Activated effector memory CD4-positive, alpha-beta T cell treated with Interleukin-2 at 50 U/mL for 16 hours (primary cell): ENCODE measurements at places on chromosomes 2 and 18.

DNA sequence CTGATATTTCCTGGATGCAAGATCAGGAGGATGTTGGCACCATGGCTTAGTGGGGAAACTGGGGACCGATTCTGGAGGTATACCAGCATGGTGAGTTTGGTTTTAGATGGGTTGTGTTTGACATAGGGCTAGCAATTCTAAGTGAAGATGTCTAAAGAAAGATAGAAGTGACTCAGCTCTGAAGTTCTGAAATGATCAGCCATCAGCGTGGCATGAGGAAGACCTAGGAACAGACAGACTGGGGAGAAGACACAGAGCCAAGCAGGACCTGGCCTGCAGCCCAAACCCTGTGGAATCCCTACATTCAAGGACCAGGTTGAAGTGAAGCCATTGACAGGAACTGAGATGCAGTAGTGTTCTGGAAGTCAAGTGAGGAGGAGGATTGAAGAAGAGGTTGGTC, 39.8 kb downstream of the HRH4 start:
- no peak for DNase-seq

DNA sequence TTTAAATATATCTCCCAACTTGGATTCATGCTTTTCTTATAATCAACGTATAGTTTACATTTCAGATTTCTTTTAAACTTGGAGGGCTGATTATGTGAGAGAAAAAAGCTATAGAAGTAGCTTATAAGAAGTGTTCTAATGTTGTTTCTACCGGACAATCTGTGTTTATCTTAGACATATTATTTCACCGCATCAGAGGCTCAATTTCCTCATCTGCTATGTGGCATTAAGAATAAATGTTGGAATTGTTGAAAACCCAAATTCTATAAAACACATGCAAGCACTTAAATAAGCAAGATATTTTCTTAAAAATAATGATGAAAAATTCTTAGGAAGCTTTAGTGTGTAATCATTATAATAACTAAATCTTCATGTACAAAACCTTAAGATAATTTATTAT, 407.9 kb downstream of the HRH4 start:
- DNase-seq = no peak

DNA sequence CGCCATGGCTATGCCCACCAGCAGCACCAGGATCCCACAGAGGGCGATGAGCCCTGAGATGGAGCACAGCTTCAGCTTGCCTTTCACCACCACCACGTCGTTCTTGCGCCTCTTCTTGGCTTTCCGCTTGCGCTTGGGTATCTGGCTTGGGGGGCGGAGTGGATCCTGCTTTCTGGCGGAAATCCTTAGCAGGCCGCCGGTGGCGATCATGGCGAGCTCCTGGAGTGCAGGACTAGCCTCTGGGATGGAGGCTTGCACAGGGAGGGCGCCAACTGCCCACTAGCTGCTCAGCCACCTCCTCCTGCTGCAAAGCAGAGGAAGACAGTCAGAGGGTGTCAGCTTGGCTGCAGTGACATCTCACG, 3.5 kb downstream of the TMEM200C start:
- DNase-seq = no peak

DNA sequence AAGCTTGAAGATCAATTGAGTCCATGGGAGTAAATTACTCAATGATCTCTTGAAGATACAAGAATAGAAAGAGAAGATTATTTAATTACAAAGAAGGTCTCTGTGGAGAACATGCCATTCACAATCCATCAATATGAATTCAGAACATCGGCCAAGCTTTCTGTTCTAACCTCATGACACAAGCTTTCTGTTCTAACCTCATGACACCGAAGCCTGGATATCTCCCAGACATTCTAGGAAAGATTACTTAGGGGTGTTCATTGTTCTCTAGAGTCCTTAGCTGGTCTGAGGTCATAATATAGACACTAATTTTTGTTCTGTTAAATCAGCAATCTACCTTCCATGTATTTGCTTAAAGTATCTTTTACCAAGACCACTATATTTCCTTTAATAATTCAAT, 95.5 kb downstream of the RDH14 start:
- DNase-seq = no peak

GRCh38 chr2:200013906-200014305, 58.5 kb downstream of the MAIP1 start:
- DNase-seq = no peak

- no peak for DNase-seq
These were observed 121.4 kb downstream of the ANTXR1 start for GRCh38 chr2:69134306-69134945.

GRCh38 chr2:136005462-136006196, 20.2 kb upstream of the DARS1 start:
- no peak for DNase-seq

GRCh38 chr2:12081481-12082210, 335.2 kb downstream of the LPIN1 start:
- no peak for DNase-seq

DNA sequence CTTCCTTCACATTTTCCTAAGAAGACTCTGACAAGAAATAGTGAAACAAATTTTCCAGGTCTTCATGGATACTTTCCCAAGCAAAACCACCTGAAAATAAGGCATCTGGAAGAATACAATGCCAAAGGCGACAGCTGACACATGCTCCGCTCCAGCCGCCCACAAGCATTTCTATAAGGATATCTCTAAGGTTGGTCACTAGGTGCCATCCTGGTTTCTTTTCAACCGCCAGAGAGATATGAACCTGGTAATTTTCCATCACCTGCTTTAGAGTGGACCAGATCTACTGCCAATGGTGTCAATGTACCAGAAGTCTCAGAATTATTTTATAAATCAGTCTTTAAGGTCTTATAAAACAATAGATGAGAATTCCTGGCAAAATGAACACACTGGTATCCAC, 97.2 kb downstream of the GAREM1 start:
- no peak for DNase-seq

DNA sequence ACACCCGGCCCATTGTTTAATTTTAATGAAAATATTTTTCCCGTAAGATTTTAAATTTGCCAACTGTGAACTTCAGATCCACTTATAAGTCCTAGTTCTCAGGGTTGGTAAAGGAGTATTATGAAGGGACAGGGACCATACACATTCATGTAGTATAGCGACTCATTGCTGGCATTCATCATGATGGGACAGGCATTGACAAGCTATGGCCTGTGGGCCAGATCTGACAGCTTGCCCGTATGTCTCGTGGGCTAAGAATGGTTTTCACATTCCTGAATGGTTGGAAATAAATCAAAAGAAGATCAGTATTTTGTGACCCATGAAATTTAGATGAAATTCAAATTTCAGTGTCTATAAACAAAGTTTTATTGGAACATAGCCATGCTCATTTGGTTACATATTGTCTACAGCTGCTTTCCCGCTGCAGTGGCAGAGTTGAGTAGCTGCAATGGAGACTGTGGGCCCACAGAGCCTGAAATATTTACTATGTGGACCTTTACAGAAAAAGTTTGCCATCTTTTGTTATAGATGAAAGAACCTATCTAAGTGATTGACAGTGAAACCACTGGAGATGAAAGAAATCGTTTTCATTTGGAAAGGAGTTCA, 4.1 kb downstream of the RAPGEF4 start:
- no peak for DNase-seq

DNA sequence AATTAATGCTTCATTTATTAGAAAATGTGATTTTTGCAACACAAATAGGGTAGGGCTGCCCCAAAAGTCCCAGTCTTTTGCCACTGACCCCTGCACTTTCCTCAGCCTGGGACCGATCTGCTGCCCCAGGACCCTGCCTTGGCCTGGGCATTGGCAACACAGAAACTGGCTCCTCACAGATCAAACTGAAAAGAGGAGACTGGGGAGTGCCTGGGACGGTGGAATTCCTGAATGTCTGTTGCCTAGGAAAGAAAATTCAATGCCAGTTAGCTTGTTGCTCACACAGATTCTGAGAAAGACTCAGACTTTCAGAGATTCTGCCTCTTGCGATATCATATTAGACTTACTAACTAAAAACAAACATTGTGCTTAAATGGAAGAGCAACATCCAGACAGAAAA, 211.2 kb downstream of the VAPA start:
- no peak for DNase-seq

DNA sequence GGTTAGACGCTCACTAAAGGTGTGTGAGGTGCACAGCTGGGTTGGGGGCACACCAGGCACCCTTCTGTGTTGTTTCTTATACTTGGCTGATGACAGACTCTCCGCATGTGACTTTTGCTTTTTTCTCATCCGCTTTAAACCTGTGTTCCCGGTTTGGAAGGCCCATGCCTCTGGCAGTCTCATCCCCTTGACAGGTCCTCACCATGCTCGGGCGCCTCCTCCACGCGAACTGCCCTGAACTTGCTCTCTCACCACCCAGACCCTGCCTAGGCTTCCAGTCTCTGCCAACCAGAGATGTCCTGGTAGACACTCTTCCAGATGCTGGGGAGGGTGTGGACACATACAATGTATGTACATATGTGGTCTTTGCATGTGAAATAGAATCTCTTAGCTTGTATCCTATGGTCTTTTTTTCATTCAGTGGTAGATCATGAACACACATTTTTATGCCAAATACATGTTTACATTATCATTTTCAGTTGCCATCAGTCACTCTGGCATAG, 79.8 kb downstream of the LIMS1 start:
- DNase-seq = no peak

GRCh38 chr18:14098428-14098827, 33.8 kb downstream of the ZNF519 start:
- no peak for DNase-seq

DNA sequence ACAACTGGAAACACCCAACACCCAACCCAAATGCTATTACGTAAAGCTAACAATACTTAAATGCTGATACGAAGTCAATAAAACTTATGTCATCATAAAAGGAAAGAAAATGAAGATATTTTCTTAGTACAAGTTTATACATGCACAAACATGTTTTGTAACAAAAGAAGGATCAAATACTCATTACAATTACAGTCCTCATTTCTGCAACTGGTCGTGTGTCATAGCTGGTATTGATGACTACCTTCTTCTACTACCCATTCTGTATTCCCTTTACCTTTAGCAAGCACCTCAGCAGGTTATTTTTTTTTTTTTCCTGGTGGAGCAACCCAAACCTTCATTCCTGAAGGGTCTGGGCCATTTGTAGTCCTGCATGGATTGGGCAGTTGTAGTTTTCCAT, 1298.5 kb downstream of the SUCLG1 start:
- no peak for DNase-seq
